Stimulated activated CD4-positive, alpha-beta T cell treated with anti-CD3 and anti-CD28 coated beads, Interleukin-4, amount 100 ng/mL, for 24 hours (primary cell): ENCODE measurements at places on chromosomes 4 and X.

- DNase-seq, result no peak
Measured at GRCh38 chrX:11640089-11640488, 25.6 kb downstream of the ARHGAP6 start.

GRCh38 chrX:130994671-130995070, 63.5 kb upstream of the ARHGAP36 start:
- peak; percentile 3 for DNase-seq

- no peak for DNase-seq
Measured at GRCh38 chr4:164779811-164780216, 25.9 kb downstream of the SMIM31 start.

GRCh38 chr4:7759216-7759615, 180.4 kb downstream of the AFAP1 start:
- peak; percentile 78 for DNase-seq

DNA sequence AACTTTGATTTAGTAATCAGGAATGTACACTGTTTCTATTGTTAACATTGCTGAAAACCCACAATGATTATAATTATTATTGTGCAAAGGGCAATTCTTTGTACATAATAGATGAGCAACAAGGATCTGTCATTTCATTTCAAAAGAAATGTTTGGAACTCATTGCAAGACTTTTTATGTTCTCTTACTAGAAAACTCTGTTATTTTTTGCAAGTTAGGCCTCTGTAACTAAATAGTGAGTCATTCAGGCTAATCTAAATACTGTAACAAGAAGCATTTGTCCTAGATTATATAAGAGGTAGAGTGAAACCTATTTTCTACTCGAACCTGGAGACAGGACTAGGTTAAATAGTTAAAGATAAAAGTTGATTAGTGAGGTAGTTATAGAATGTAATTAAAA, 93.2 kb upstream of the FAM47B start:
- no peak for DNase-seq

GRCh38 chr4:67751260-67751659, 2.9 kb downstream of the GNRHR start:
- DNase-seq, result no peak

- no peak for DNase-seq
Measured at GRCh38 chr4:165874791-165875371, 1.8 kb downstream of the TLL1 start.
